B cell (primary cell): ENCODE measurements at places on chromosomes 3 and 15.

- DNase-seq = no peak
These were observed 26.9 kb downstream of the BFSP2 start for GRCh38 chr3:133426721-133427120.

DNA sequence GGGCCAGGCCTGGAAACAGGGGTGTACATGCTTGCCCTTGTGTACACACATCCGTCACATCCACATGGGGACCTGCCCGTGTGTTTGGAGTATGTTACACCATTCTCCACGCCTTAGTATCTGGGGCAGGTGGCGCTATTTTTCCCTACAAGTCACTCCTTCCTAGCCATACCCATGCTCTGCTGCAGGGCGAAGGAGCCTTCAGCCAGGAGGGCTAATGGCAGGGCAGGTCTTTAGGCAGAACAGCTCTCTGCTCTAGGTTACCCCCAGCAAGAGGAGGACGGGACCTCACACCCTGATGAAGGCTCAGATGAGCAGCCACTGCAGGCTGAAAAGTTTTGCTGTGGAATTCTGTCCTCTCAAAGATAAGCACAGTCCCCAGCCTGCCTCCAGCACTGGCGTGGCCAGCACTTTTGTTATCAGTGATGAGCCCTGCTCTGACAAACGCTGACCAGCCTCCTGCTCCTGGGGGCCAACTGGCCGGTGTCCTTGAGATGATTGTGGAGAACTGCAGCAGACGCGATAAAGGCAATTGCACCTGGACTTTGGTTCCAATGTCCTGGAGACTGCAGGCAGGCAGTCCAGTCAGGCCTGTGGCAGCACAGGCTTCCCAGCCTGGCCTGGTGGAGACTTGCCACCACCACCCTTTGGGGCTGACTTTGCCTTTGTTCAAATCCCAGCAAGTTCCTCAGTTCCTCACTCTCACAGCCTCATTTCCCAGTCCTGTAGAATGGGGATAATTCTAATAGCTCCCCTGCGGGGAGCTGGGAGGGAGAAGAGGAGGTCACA, 19.8 kb upstream of the PIGZ start:
- DNase-seq = no peak

DNA sequence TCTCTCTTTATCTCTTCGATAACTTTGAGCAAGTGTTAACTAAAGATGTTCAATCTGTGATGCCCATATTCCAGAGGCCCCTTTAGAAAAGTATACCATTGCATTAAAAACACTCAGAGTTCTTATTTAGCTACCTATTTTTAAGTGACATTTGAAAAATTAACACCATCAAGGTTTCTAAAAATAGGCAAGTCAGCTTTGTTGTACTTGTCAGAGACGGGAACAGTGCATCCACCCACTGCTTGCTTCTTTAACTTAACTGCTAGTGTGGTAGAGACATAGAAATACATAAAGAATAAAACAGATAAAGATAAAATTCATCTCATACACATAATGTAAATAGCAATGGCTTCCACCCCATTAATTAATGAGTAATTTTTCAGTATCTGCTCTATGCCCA, 66.0 kb downstream of the IGSF11 start:
- DNase-seq = no peak

DNA sequence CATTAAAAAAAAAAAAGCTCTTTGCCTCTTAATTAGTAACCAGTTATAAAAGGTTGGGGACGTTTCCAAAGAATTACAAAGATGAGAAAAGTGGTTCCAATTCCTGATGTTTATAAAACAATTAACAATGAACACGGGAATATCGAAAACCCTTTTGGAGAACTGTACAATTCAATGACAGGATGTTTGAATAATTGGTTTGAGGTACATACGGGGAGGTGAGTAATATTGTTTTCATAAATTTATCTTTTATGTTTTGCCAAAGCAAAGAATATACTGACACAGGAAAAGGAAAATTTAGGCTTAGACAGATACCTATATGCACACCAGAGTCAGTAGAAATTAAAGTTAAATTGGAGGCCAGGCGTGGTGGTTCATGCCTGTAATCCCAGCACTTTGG, 94.6 kb upstream of the LMOD3 start:
- DNase-seq = no peak

DNA sequence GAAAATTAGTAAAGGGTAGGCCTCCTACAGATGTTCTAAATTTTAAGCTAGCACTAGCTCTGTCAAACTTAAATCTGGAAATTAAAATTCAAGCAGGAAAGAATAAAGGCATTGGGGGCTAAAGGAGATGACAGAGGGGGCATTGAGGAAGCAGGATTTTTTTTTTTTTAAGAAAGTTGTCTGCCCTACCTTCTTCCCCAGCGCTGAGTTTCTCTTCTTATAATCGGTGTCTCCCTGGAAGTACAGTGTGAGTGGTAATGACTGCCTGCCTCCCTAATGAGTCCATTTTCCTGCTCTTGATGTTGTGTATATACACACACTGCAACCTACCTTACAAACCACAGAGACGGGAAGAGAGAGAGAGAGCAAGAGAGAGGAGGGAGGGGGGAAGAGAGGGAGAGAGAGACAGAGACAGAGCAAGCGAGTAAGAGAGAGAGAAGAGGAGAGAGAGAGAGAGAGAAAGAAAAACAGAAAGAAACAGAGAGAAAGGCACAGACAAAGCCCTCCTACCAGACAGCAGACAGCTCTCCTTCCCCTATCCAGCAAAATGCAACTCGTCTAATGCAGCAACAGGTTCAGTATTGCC, 47.0 kb downstream of the ZBTB20 start:
- peak; percentile 40 for DNase-seq

- no peak for DNase-seq
These were observed 1005.6 kb downstream of the IGSF11 start for GRCh38 chr3:118029049-118029448.

- no peak for DNase-seq
These were observed 121.1 kb downstream of the MEX3B start for GRCh38 chr15:81924729-81925128.

GRCh38 chr3:111963424-111963823, 15.4 kb upstream of the ABHD10 start:
- no peak for DNase-seq

- peak; percentile 70 for DNase-seq
These were observed 163.4 kb downstream of the KLF13 start for GRCh38 chr15:31489801-31490646.

- no peak for DNase-seq
These were observed 13.3 kb upstream of the MINAR1 start for GRCh38 chr15:79418693-79419279.

- DNase-seq = no peak
These were observed 52.3 kb downstream of the NCEH1 start for GRCh38 chr3:172658344-172659245.

GRCh38 chr15:49619226-49619625, 1.4 kb downstream of the FAM227B start:
- DNase-seq = no peak

DNA sequence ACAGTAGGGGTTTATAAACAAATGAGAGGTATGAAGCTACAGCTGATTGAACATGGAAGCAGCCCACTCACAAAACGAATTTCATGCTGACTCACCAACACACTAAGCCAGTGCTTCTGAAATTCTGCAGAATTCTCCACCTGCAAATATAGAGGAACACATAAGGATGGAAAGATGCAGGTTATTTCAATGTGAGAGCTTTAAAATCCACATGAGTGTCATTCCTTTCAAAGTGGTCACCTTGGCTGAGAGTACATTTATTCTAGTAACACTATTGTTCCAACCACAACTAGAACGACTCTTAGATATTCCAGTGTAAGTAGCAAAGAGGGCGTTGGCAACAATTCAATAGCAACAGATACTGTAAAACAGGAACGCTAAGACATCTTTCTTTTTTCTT, 189.9 kb upstream of the TSC22D2 start:
- DNase-seq = no peak

- DNase-seq = peak; percentile 50
These were observed 908 bp upstream of the RAB43 start for GRCh38 chr3:129122412-129123011.

- no peak for DNase-seq
These were observed 413 bp downstream of the NUSAP1 start for GRCh38 chr15:41333026-41333562.

DNA sequence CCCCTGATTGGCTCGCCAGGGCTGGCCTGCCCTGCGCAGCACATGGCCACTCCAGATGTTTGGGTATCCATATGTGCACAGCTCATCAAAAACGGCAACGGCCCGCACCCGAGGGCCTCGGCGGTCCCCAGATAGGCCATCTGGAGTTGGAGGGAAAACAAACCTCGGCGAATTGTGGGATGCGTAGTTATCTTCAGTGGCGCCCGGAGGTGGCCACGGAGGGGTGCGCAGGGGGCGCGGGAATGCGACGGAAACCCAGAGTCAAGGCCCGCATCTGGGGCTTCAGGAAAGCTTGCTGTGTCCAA, 156.5 kb downstream of the TLE3 start:
- no peak for DNase-seq

DNA sequence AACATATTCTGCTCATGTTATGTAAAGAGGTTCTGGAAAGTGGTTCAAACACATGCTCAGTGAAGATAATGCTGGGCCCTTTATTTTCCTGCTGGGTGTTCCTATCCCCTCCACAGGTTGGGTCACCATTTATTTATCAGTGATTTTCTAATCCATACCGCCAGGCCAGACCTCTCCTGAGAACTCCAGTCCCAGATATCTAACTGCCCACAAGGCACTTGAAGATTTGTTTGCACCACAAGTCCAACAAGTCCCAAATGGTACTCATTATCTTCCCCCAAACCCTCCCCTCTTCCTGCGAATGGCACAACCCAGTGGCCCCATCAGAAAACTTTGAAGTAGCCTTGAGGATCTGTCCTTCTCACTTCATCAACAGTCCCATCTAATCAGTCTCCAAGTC, 5.4 kb downstream of the COL6A6 start:
- no peak for DNase-seq

- DNase-seq = no peak
These were observed 140.5 kb downstream of the BBX start for GRCh38 chr3:107663266-107663665.

- peak; percentile 47 for DNase-seq
These were observed 13.0 kb downstream of the ZFAND6 start for GRCh38 chr15:80072285-80072994.

DNA sequence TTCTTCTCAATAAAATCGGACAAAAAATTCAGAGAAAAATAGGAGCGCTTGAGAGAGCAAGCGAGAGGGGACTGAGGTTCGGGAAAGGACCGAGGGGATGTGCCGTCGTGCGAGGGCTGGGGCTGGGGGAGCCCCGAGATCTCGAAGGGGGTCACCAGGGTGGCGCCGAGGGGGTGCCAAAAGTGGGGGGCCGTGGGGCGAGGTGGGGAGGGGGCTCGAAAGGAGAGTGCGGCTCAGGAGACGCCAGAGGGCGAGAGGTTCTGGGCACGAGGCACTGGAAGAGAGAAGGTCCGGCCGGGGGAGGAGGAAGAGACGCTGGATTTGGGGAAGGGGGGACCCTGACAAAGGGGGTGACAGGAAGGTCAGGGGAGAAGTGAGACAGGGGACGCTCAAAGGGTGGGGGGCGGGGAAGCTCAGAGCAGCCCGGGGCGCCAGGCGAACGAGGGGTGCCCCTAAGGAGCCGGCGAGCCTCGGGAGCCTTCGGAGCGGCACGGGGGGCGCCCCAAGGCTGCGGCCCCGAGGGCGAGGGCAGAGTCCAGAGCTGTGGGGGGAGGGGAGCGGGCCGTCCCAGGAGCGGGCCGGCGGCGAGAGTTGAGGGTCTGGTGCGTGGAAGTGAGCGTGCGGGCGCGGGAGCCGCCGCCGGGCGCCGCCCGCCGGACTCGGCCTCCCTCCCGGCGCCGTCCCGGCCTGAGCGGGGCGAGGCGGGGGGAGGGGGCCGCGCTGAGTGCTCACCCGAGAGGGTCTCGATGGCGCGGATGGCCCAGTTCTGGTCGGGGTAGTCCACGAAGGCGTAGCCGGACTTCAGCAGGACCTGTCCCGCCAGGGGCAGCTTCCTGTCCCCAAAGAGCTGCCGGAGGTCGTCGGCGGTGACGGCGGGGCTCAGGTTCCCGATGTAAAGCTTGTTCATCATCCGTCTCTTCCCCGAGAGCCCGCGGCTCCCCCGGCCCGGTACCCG, 514 bp downstream of the IGF2BP2 start:
- peak; percentile 49 for DNase-seq

- no peak for DNase-seq
These were observed 51.5 kb upstream of the CFAP20DC start for GRCh38 chr3:59101231-59101736.

GRCh38 chr3:115913069-115913686, 289.9 kb downstream of the GAP43 start:
- no peak for DNase-seq

- no peak for DNase-seq
These were observed 151.6 kb downstream of the RSRC1 start for GRCh38 chr3:158261371-158261991.

- no peak for DNase-seq
These were observed 380.8 kb downstream of the GRM7 start for GRCh38 chr3:7241584-7242302.

DNA sequence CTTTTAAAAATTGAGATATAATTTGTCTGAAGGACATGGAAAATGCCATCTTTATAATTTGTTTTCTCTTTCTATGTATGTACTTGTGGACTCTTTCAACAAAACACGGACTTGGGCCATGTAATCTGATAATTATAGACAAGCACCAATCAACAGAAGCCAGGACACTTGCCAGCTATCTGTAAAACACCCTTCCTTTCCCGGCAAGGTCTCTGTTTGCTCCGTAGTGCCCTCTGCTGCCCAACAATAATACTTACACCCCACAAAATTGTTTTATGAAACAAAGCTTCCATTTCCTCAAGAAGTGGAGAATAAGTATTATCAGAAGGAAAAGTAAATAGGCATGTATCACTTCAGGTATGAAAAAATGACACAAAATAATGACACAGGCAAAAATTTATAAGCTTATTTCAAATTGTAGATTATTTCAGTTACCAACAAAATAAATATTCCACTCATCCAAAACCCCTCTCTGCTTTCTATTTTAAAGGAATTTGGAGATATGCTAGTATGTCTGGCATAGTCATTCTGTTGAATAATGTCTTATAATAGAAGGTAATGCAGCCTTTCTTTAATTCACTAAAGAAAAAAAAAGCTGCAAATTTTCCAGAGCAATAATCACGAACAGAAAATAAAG, 32.8 kb downstream of the MYH15 start:
- DNase-seq = peak; percentile 72

DNA sequence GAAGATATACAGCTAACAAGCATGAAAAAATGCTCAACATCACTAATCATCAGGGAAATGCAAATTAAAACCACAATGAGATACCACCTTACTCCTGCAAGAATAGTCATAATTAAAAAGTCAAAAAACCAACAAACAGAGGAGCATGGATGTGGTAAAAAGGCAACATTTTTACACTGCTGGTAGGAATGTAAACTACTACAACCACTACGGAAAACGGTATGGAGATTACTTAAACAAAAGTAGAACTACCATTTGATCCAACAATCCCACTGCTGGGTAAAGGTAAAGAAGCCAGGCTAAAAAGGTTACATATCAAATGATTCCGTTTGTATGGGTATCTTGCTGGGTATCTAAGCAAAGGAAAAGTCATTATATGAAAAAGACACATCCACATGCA, 53.8 kb downstream of the STAG1 start:
- DNase-seq = no peak

DNA sequence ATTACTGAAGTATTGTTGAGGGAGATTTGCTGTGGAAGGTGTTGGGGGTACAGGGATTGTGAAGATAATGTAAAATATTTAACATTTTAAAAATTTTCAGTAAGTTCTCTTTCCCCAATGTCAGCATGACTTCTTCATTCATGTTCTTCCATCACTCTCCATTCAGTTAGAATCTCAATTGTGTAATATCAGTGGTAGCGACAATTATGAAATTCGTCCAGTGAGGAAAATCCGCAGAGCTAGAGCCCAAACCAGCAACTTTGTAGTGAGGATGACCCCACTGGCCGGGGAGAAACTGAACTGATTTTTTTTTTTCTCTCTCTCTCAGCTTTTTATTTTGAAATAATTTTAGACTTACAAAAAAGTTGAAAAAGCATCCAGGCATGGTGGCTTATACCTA, 171.7 kb downstream of the PGPEP1L start:
- DNase-seq = no peak
